Activated CD4-positive, alpha-beta T cell treated with anti-CD3 and anti-CD28 coated beads, Interleukin-2, amount 50 U/mL, for 4 hours (primary cell): ENCODE measurements at places on chromosomes 6 and 20.
A peak's percentile ranks its signal among the peaks of the same experiment; 100 is the strongest.

DNA sequence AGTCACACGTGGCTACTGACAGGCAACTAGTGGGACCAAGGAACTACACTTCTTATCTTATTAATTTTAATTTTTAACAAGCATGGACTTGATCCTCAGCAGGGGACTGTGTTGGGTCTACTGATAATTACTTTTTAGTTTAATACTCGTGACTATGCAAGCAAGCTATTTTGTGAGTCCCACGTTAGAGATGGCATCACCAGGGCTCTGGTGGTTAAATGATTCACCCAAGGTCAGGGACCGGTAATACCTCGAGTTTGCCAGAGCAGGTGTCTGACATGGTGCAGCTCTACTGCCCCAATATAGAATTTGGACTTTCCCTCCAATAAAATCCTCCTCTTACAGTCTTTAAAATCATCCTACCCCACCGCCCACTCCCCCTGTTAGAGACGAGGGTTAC lies 98.6 kb upstream of the RIN2 start:
- DNase-seq: no peak

DNA sequence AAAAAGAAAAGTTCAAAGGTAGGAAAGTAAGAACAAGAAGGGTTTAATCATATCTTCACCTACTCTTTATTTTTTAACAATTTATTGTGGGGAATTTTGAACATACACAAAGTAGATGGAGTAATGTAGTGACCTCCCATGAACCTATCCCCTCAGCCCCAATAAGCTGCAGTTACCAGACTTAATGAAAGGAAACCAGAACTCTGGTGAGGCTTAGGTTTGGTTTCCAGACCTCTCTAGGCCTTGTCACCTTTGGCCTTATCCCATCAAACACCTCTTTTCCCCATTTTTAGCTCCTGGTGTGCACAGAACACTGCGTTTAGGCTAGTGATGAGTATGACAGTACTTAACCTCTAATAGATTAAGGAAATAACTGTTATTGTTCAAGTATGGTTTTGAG lies 42.0 kb downstream of the CBFA2T2 start:
- no peak for DNase-seq

- DNase-seq: no peak
Observed at GRCh38 chr20:10179574-10180298, 38.9 kb upstream of the SNAP25 start.

GRCh38 chr6:4480788-4481735 lies 295.1 kb upstream of the CDYL start:
- no peak for DNase-seq

DNA sequence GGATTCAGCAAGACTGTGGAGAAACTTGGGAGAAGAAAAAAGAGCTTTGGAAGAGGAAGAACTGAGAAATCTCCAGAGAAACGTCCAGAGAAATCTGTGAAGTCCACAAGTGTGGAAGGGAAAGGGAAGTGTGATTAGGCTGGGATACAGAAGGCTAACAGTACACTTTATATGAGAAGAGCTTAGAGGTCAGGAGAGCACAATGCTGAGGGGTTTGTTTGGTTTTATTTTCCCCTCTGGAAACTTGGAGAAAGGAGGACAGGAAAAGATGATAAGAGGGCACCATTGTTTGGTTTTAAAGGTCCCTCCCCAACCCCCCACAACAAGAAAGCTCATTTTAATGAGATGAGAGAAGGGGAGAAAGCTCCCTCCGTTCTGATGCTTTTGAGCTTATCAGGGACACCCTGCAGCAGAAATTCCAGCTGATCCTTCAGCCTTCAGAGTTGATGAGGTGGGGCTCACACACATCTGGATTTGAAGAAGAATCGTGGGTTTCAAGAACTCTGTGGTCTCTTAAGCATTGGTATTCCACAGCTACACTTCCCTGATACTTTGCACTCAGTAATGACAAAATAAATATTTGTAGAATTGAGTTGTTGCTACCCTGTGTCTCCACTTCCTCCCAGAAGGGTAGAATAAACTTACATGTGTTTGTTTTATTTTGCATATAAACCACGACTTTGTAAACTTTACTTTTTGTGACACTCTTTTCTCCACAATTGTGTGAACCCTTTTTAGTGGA lies 1.9 kb downstream of the NT5E start:
- no peak for DNase-seq

DNA sequence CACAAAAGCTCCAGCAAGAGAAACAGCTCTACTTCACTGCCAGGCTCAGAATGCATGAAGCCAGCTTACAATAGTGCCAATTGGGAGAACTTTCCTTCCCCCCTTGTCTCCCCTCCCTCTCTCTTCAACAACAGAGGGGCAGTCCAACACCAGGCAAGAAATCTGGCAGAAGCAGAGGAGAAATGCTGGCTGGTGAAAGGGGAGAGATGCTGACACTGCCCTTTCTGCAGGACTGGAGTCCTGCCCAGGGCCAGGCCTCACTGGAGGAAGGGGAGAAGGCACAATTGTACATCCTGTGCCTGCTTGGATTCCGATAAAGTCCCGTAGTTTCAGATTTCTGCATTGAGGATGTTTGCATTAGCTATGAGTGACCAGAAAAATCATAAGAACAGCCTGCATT lies 148.6 kb downstream of the LRRC1 start:
- no peak for DNase-seq

GRCh38 chr6:141463237-141463977 lies 669.3 kb upstream of the GJE1 start:
- no peak for DNase-seq

GRCh38 chr20:30811885-30812671 lies 445.4 kb upstream of the DEFB115 start:
- DNase-seq: no peak

DNA sequence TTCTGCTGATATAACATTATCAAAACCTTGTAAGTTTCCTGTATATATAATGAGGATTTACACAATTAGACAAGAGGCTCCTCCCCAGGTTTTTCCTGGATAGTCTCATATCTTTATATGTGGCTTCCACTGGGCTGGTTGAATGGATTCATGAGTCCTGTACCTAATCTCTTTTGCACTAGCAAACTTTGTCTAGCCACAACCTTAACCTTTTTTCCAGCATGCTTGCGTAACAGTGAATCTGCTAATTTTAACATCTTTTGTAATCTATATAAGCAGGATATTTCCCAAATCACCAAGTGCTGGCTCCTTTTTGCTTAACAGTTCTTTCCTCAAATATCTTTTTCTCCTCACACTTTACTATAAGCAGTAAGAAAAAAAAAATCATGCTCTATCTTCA lies 153.6 kb downstream of the COL21A1 start:
- DNase-seq: no peak

DNA sequence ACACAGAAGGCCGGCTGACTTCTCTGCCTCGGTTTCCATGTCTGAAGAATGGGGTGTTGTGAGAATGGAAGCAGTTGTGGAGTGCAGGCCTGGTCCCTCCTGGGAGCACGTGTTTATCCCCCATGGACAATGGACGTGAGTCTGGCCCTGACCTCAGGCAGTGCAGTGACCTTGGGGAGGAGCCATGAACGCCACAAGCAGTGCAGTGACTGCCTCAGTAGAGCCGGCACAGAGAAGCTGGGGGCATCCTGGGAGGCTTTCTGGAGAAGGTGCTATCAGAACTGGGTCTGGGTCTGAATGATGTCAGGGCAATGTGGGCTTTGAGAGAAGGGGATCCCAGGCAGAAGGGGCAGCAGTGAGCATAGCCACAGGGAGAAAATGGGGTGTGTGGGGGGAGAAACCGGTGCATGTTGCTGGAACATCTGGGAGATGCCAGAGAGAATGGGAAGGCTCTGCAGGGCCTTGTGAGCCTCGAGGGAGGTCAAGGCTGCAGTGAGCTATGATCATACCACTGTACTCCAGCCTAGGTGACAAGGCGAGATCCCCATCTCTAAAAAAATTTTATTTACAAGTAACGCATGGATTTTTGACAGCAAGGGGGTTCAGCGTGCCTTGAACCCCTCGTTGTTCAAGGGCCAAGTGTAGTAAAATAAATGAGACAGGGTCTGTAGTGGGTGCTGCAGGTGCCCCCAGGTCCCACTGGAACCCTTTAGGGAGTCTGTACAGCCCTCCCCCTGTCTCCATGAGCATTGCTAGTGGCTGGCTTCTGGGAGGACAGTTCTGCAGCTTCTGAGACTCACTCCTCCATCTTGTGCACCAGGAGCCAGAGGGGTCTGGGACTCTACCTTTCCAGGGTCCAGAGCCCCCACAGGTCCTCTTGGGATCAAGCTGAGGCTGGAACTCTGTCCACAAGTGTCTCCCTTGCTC lies 27.0 kb upstream of the ZBP1 start:
- DNase-seq: no peak

GRCh38 chr6:169725125-169726048 lies 1.1 kb upstream of the PHF10 start:
- DNase-seq: no peak

DNA sequence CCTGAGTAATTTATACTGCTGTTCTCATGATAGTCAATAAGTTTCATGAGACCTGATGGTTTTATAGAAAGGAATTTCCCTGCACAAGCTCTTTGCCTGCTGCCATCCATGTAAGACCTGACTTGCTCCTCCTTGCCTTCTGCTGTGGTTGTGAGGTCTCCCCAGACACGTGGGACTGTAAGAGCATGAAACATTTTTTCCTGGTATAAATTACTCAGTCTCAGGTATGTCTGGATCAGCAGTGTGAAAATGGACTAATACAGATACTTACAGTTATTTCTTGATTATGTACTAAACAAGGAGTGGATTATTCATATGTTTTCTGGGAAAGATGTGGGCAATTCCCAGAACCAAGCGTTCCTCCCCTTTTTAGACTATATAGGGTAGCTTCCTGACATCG lies 1.9 kb upstream of the TRIM38 start:
- DNase-seq: peak; percentile 13

GRCh38 chr20:50861012-50861411 lies 66.2 kb downstream of the BCAS4 start:
- no peak for DNase-seq

DNA sequence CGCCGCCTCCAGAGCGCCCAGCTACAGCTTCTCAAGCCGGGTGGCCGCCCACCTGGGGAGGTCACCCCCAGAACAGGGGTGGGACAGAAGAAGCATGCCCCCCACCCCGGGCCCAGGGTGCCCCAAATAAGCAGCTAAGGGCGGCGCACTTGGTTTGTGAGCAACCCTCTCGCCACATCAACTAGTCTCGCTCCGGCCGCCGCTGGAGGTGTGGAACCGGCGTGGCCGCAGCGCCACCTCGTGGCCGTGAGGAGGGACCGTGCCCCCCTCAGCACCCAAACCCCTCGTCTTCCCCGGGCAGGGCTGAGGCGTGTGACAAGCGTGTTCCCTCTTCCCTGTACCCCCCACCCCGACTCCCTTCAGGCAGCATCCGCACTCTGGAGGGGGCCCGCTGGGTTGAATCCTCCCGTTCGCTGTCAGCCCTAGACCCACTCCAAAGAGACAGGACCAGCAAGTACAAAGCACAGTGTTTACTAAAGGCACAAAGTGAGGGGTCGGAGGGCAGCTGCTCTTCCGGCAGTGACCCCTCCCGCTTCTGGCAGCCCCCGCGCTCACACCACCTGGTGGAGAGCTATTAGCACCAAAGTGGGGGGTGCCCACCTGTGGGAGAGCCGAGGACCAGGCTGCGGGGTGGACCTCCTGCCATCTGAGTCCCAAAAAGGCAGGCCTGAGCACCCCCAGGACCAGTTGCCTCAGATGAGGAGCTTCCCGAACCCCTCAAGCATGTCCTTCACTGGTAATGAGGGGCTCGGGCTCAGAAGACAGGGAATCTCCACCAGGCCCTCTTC lies 45.4 kb downstream of the MDFI start:
- peak; percentile 74 for DNase-seq

DNA sequence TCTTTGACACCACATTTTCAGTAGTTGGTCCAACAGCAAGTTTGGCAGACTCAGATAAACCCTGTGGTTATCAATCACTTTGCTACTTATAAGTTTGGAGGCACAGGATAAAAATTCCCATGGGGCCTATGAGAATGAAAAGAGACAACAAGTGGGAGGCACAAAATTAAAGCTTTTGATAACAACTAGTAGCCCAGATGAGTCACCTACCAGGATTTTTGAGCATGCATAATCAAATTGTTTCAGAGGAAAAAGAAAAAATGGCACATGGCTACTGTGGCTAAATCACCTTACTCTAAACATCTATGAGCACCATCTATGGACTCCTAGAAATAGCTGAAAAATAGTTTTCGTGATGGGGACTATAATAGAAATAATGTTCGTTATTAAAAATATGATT lies 40.8 kb upstream of the BMP5 start:
- no peak for DNase-seq

DNA sequence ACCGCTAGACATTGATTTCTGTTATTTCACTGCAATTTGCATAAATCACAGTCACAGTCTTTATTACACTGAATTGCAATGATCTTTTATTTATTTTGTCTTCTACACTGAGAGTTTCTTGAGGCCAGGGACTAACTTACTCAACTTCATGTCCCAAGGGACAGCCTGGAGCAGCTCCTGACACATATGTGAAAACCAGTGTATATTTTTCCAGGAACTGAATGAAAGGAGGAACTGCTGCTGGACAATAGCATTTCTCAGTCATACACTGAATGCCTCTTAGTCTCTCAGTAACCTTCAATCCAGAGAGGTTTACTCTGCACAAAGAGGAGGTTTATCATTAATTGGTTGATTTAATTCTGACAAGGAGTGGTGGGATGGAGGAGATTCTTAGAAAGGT lies 5.9 kb downstream of the F13A1 start:
- DNase-seq: no peak

DNA sequence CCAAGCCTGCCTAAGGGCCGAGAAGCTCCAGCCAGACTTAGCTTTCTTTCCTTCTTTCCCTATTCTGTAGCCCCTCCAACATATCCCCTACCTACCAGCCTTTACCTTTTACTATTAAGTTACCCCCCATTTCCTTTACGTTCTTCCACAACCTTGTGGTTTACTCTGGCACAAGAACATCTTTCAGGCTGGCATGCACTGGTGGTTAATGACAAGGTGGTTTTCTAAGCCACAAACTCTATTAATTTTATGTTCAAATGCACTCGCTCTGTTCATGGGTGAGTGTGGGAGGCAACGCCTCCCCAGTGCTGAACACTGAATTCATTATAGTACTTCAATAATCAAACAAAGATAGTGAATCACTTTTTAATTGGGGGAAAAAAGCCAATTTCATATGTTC lies 64.4 kb downstream of the TRERF1 start:
- DNase-seq: peak; percentile 46

DNA sequence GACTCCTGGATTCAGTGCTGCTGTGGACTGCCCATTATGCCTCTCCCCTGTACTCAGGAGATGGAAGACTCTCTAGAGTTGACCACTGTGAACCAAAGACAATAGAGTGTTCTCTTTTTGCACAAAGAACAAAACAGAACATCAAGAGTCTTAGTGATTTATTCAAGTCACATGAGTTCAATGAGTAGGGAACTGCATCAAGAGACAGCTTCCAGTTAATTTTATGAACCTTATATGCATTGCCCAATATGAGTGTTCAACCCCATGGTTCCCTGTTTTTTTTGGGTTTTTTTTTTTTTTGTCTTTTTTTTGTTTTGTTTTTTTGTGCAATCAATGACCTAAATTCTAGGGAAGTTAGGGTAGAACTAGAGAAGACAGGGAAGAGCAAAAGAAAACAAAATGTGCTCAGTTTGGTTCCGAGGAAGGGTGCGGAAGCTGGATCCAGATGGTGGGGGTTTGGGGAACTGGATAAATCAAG lies 224.3 kb downstream of the MAFB start:
- DNase-seq: no peak

DNA sequence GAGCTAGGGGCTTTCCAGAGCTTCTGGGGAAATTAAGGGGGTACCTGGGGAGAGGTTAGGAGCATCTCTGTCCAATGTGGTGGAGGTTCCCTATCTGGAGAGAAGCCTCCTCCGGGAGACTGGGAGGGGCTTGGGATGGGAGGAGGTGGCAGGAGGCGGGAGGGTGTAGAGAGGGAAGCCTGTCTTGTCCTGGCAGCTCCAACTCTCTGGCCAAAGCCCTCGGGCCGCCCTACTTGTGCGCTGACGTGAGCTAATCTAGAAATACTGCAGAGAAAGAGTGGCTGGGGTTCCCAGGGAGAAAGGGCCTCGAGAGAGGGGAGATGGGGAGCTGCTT lies 1.6 kb upstream of the SLC32A1 start:
- no peak for DNase-seq
